T-cell (primary cell): ENCODE measurements at places on chromosomes 13 and 19. TPM values are rescaled to one million over a fixed set of nuclear protein-coding genes. Genes with fewer than 3 reads are reported as not detected.

Gene KIR3DL1
- 0.68 TPM for total RNA-seq

- DNase-seq = no peak
Measured at GRCh38 chr19:29700498-29700897, 14.6 kb downstream of the C19orf12 start.

DNA sequence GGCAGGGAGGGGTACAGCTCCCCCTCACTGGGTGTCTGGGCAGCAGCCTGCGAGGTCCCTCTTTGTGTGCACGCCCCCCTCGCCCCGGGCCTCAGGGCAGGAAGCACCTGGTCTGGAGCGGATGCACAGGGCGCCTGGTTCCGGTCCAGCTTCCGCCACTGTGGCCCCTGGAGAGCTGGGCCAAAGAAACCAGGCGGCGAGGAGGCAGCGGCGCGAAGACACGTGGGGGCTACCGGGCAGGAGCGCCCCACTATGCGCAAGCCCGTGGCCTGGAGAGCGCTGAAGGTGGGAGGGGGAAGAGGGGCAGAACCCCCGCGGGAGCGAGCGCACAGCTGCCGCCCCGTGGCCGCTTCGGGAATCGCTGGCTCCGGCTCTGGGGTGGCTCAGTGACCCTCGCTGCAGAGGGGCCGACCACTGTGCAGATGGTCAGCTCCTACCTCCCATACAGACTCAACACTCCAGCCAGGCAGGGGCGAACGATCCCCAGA, 1.7 kb upstream of the LYL1 start:
- DNase-seq = peak; percentile 44

Gene CABP5
- not detected for total RNA-seq

DNA sequence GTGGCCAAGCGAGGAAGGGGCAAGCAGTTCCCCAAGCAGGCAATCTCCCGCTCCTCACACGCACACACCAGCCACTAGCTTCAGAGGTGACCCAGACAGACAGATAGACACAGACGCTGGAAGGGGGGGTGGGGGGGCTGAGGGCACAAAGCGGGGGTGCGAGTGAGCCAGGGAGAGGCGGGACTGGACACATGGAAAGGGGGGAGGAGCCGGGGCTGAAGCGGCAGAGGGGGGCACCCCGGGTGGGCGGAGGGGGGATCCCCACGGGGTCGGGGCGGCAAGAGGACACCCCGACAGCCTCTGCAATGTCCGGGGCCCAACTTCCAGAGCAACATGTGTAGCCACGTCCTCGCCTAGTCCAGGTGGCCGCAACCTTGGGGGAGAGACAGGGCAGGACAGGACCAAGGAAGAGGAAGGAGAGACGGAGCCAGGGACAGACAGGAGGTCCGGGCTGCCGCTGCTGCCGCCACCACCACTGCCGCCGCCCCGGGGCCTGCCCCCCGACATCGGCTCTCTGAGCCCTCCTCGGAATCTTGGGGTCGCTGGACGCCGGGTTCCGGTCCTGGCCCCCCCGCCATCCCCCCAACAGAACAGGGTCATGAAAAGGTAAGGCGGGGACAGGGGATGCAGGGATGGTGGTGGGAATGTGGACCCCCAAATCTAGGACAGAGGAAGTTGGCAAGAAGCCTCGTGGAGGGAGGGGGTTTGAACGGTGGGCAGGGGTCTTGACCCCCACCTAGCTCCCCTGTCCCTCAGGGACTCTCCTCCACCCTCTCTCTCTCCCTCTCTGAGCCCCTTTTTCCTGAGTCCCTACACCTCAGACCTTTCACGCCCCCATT, 1.1 kb downstream of the GRIN2D start:
- DNase-seq = no peak

DNA sequence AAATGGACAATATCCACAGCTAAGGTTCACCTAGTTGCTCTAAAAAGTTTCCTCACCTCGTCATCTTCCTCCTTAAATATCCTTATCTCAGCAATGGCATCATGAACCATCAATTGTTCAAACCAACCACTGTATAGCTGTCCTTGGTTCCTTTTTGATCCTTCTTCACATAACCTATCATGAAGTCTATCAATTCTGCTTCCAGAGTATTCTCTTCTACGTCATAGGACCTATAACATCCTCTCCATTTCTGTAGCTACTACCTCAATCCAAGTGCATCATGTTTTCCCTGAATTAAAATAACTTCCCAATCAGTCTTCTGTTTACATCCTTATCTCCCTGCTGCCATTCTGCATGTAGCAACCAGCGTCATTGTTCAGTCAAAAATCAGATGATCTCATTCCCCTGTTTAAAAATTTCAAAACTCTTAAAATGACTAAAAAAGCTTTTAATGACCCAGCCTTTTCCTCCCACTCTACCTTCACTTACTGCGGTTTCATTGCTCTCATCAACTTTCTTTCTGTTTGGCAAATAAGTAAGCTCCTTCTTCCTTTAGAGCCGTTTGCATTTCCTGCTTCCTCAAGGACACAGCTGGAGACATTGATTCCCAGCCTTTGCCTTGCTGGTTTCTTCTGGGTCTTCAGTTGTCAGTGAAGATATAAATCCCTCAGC, 223.9 kb upstream of the MIR17HG start:
- DNase-seq = no peak

DNA sequence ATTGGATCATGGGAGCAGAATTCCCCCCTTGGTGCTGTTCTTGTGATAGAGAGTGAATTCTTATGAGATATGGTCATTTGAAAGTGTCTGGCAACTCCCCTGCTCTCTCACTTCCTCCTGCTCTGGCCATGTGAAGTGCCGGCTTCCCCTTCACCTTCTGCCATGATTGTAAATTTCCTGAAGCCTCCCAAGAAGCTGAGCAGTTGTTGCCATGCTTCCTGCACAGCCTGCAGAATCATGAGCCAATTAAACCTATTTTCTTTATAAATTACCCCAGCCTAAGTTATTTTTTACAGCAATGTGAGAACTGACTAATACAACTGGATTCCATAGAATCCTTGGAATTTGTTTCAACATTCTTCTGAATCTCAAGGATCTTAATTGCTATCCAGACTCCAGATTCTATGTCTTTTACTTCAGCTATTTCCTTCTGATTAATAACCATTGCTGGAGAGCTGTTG, 328.1 kb downstream of the SLITRK5 start:
- no peak for DNase-seq

- DNase-seq = no peak
Measured at GRCh38 chr13:53759016-53759415, 730.4 kb downstream of the OLFM4 start.

DNA sequence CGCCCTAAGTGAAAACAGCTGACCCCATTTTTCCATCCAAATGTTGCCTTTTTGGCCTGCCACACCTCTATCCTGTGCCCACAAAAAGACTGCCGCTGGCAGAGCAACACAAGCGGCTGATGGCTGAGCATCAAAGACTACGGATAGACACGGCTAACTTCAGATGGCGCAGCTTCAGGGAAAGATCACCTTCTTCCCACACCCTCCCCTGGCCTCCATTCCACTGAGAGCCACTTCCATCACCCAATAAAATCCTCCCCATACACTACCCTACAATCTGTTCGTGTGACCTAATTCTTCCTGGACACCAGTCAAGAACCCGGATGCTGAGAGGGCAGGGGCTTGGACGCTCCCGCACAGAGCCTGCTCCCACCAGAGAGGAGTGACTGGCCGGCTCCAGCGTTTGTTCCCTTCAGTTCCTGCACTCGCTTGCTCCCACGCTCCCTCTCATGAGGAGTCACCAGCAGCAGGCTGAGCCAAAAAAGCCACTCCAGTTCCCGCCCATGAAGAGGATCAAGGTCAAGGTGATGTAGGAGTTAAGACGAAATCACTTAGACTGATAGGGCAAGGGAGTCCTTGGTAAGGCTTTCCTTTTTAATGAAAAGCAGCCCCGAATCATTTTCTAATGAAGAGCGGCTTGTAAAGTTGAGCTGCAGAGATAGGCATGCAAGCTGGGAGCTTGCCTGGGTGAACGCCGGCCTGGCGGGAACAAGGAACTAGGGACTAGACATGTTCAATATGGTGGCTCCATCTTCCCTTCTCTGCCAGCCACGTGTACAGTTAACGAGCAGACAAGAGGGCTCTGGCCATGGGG, 35.7 kb downstream of the TSKS start:
- no peak for DNase-seq
